Aorta (tissue), 5 donors: ENCODE measurements at places on chromosomes 2 and 18. TPM values are rescaled to one million over a fixed set of nuclear protein-coding genes. Genes with fewer than 3 reads are reported as not detected.

FAM237A gene
- not detected for total RNA-seq

FECH gene
- 21.9 TPM for total RNA-seq

HNMT gene
- total RNA-seq = 35.8 TPM

SPC25 gene
- 0.93 TPM for total RNA-seq

PLB1 gene
- total RNA-seq = 4.9 TPM

PPP4R3B gene
- total RNA-seq = 59.3 TPM

- DNase-seq = no peak
These were observed 262.1 kb downstream of the PTGR3 start for GRCh38 chr18:74946646-74947375.

- DNase-seq = no peak
These were observed 19.4 kb downstream of the TLK1 start for GRCh38 chr2:171141320-171141719.

DNA sequence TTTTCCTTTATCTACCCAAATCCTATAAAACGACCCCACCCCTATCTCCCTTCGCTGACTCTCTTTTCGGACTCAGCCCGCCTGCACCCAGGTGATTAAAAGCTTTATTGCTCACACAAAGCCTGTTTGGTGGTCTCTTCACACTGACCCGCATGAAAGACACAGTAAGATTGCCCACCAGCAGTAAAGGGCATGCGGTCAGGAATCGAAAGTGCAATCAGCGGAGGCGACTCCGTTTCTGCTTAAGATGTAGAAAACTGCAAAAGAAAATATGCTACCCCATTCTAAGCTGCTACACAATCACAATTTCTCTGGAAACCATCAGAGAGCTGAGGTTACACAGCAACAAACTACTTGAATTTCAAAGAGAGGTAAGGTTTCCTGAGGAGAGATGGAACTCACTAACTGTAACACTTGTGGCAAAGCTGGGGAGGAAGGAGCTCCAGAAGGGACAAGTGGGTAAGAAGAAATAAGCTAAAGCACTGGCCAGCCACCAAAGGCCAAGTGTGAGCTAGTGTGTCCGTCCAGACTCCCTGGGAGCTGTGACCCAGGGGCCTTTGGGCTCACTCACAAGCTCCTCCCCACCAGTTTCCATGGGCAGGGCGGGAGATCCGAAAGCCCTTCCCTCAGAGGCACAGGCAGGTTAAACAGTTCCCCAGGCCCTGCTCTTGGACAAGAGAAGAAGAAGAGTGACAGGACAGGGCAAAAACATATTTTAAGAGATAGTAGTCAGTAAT lies 72.8 kb upstream of the TGFA start:
- DNase-seq = no peak

- no peak for DNase-seq
These were observed 190.4 kb upstream of the ID2 start for GRCh38 chr2:8491296-8492027.

GRCh38 chr2:32011485-32011960 lies 715 bp upstream of the MEMO1 start:
- no peak for DNase-seq

DNA sequence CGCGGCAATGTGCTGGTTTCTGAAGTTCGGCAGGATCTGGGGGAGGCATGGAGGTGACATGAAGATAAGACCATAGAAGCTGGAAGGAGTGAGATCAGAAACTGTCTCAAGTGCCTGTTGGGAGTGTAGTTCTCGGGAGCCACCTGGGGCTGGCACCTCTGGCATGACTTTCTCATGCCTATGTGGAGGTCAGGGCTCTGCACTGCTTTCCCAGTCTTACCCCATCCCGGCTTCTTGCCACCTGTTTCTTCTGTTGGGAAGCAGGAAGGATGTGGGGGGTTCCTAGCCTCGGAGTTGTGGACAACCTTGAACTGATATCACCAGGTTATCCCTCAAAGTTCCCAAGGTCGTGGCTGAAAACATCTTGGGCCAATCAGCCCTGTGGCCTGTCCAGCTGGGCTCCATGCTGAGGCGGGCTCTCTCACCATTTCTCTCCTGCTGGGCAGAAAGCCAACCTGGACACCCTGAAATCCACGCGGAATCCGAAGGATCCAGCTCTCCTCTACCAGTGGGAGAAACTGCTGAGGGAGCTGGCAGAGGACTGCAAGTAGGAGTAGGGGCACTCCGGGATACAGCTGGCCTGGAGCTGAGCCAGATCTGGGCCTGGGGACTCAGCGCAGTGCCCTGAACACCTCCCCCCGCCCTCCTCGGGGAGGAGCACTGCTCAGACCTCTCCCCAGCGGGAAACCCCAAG lies 42.5 kb downstream of the FER1L5 start:
- DNase-seq = no peak

DNA sequence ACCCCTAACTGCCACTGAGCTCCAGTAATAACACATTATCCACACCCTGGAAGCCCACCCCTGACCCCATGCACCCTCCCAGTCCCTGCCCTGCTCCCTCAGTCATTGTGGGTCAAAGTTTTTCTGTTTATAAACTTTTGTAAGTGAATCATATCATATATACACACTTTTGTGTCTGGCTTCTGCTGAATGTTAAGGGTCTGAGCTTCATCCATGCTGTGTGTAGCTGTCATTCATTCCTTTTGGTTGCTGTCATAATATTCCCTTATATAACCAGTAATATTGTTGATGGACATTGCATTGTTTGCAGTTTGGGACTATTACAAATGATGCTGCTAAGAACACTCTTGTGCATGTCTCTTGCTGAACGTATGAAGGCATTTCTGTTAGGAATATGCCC lies 14.5 kb downstream of the CNNM4 start:
- DNase-seq = no peak

GRCh38 chr2:150126839-150127238 lies 360.6 kb downstream of the RND3 start:
- DNase-seq = no peak

GRCh38 chr2:80329491-80329890 lies 24.9 kb upstream of the LRRTM1 start:
- DNase-seq = no peak

- no peak for DNase-seq
These were observed 6.7 kb downstream of the CHMP3 start for GRCh38 chr2:86556508-86556907.

DNA sequence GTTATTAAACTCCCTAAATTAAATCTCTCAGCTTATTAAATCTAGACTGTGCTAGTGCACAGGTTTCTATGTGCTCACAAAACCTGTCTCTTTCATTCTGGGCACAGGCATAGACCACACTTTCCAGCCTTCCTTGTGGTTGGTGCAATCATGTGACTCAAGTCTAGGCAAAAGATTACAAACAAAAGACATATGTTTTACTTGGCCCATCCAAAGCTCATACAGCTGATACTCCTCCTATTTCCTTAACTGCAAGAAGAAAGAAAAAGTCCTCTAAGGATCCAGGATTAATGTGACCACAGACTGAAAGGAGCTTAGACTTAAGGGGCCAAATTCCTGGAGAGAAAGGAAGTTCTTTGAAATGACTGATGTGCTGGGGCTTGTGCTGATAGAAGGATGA lies 731.3 kb upstream of the RAB6C start:
- no peak for DNase-seq

DNA sequence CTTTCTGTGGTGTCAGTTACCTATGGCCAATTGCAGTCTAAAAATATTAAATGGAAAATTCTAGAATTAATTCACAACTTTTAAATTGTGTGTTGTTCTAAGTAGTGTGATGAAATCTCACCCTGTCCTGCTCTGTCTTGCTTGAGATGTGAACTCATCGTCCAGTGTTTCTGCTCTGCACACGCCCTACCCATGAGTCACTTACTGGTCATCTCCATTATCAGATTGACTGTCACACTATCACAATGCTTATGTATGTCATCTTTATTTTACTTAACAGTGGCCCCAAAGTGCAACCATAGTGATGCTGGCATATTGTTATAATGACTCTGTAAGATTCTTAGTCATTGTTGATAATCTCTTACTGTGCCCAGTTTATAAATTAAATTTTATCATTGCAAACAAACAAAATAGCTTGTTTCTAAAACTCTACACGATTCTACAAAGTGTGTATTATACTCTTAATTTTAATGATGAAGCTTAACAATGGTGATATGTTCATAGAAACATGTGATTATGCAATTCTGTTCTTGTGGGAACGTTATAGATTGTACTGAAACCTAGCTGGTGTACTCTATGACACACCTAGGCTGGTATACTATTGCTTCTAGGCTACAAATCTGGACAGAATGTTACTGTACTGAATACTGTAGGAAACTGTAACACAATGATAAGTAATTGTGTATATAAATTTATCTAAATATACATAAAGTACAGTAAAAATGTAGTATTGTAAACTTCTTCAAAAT lies 1086.8 kb upstream of the PIK3C3 start:
- no peak for DNase-seq
